ENCODE measurements at places on chromosomes 5 and 9. TPM values are rescaled to one million over a fixed set of nuclear protein-coding genes. Genes with fewer than 3 reads are reported as not detected.

CEP72 gene
- total RNA-seq, result 0.99 TPM

KIF4B gene
- 0.40 TPM for total RNA-seq

IRX4 gene
- total RNA-seq, result not detected

CCDC183 gene
- total RNA-seq, result 0.22 TPM

ADAMTSL2 gene
- under 0.01 TPM for total RNA-seq

CMYA5 gene
- under 0.01 TPM for total RNA-seq

CDC20B gene
- total RNA-seq, result under 0.01 TPM

TMEM174 gene
- total RNA-seq, result not detected
